ENCODE measurements at places on chromosomes 1 and 21.

DNA sequence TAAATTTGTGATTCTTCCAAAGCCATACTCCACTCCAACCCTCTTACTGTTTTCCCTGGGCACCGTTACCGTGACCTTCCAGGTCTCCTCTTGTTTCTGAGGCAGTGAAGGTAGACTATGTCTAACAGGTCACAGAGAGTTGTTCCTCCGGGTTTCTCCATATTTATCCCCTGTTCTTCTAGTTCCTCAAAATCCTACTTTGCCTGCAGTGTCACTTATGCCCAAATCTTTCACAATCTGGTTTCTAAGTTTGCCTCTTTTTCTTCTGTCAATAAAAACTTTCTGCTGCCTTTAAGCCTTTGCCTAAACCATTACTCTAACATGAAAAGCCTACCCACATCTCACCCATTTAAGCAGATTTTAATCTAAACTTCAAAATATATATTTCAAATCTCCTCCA, 87.7 kb downstream of the C4BPA start:
- no peak for DNase-seq

DNA sequence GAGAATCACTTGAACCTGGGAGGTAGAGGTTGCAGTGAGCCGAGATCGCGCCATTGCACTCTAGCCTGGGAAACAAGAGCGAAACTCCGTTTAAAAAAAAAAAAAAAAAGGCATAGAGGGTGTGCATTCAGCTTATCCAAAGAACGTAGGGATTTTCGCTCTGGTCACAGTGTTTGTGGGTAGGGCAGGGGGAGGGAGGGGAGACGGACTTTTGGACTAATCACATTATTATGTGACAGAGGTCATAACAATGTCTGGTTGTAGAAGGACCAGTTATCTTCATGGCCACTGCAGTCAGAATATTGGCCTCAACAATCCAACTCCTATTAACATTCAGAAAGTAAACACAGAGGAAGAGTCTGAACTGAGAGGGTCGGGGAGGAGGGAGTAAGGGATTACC, 25.7 kb downstream of the RHOU start:
- no peak for DNase-seq

DNA sequence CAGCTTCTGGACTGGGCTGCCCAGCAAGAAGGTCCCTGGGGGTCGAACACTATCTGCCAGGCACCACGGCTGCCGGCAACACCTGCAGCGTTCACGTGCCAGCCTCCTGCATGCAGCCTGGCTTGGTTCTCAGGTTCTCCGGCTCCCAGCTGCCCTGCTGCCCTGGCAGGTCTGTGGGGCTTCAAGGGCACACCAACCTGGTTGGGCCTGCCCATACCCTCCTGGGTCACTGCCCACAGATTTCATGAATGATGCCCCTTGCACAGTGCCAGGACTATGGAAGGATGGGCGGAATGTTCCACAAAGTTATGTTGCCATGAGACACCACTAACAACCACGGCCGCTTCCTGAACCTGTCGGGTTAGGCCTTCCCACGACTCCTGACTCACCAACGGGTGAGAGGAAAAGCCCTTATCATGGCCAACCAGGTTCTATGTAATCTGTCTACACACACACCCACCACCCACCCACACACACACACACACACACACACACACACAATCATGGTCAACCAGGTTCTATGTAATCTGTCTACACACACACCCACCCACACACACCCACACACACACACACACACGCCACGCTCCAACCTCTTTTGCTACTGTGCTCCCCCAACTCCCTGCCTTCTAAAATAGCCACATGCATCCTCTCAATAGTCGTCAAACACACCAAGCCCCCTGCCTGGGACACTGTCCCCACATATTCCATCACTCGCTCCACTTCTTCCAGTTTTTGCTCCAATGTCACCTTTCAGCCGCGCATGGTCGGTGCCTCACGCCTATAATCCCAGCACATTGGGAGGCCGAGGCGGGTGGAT, 32.2 kb downstream of the HSPG2 start:
- peak; percentile 97 for DNase-seq

DNA sequence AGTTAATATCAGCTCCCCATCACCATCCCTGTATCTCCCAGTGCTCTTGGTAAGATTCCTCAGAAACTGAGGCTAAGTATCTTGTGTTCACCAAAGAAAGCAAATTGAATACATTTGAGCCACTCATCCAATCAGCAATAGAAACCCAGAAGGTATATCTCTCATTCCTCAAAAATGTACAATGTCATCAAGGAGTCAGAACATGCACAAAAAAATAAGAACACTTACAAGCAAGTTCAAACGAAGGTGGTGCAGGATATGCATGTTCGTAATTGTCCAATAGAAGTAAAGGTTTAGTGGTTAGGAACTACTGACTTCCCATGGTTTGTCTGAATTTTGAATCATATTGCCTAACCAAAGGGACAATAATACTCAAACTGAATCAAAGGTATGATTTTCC, 24.3 kb downstream of the RXRG start:
- no peak for DNase-seq

- peak; percentile 83 for DNase-seq
Measured at GRCh38 chr1:232127190-232127589, 500.6 kb downstream of the DISC1 start.

DNA sequence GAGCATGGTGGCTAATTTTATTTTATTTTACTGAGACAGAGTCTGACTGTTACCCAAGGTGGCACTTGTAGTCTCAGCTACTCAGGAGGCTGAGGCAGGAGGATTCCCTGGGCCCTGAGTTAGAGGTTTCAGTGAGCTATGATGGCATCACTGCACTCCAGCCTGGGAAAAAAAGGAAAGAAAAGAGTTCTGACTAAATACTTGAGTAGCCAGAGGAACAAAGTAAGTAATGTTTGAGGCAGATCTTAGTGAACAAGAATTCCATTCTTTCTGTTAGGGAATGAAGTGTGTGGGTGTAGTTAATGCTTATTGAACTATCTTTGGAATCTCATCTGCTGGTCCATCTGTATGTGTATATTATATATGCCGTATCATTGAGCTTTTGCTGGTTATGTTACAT, 13.1 kb upstream of the EVI5 start:
- peak; percentile 89 for DNase-seq

DNA sequence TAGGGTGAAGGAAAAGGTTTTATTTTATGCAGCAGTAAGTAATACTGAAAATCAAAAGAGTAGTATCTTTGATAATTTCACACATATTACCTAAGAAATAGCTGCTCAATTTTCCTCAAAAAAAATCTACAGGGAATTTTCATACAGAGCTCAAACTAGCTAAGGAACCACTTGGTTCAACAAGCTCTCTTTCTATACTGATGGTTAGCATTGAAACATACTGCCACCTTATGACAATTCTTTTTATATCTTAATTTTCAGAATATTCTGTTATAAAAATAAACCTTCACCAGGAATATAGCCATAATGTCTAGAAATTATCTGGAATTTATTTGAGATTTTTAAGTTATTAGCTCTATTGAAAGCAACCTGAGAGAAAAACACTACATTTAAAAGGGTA, 142.1 kb downstream of the DPYD start:
- peak; percentile 10 for DNase-seq

DNA sequence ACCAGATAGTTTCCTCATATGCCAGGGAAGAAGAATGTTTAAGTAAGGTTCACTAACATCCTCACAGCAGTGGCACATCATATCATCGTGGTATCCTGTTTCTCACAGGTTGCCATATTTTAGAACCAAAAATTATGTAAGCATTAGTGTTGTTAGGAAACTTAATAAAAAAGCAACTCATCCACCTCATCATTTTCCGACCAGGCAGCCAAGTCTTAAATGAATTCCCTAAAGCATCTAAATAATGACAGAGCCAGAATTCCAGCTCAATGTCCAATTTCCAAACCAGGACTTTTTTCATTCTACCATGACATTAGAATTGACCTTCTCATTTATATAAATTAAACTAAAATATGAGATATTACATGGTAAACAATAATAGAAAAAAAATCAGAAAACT, 272.7 kb downstream of the NTNG1 start:
- no peak for DNase-seq

DNA sequence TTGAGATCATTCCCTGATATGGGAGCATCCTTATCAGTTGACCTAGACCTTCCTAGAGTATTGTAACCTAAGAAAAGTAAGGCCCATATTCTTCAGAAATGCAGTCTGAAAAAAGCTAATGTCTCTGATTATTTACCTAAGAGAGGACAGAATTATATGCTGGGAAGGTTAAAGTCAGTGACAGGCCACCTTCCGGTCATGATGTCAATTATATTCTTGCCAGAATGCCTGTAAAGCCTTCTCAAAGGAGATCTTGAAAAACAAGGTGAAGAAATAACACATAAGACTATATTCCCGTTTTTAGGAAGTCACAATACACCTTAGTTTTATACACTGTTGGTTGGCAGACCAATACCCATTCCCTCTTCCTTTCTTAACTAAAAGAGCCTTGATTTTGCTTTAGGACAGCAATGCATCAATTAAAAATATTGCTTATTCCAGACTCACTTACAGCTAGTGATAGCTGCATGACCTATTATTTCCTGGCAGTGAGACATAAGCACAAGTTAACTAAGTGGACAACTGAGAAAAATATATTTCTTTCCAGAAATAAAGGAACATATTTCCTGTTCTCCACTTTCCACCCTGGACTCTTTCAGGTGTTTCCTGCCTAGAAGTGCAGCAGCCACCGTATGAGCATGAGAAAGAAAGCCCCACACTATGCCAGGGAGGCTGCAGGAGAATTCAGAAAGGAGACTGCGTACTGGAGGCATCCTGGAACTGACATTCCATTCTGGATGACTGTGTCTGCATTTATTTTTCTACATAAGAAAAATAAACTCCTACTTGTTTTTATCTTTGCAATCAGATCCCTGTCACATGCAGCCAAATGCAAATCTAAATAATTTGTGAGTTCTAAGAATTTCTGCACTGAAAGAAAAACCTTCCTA, 332.9 kb upstream of the PTBP2 start:
- peak; percentile 80 for DNase-seq

DNA sequence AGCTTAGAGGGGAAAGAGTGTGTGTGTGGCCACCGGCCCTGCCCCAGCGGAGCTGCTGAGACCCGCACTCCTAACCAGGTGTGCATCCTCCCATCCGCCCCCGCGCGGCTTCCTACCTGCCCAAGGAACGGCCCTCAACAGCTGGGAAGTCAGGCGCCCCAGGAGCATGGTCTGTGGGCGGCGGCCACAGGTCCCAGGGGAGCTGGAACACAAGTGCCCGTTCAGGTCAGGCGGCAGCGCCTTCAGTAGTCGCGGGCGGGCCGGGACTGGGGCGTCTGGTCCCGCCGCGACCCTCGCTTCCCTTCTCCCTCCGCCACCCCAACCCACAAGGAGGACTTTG, 448 bp downstream of the AURKAIP1 start:
- DNase-seq: no peak

DNA sequence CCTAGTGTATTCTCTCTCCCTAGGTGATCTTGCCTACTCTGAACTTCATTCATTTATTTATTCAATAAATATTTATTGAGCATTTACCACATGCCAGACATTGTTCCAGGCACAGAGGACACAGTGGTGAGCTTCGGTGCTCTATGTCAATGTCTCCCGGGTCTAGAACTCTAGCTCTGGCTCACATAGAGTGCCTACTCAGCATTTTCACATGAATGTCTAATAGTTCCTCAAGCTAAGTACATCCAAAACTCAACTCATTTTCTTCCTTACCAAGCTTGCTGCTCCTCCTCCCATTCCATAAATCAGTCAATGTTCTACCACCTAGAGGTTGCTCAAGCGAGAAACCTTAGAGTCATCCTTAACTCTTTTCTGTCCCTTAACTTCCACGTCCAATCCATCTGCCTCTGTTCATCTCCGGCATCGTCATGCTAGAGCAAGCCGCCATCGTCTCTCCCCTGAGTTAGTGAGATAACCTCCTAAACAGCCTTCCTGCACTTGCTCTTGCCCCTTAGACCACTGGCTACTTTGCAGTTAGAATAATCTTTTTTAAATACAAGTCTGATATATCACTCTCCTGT, 67.5 kb downstream of the TMEM53 start:
- no peak for DNase-seq

GRCh38 chr1:54968551-54968950, 11.9 kb upstream of the TMEM61 start:
- no peak for DNase-seq

- peak; percentile 43 for DNase-seq
Measured at GRCh38 chr1:182615468-182616129, 11.4 kb upstream of the RGS16 start.
